ENCODE measurements at places on chromosomes 2 and 18. TPM values are rescaled to one million over a fixed set of nuclear protein-coding genes. Genes with fewer than 3 reads are reported as not detected.

GRCh38 chr2:185082749-185083148 lies 484.4 kb downstream of the ZNF804A start:
- H3K4me3 ChIP-seq: no peak overlapping the region
- no peak for DNase-seq
- H3K27me3 ChIP-seq: no peaks in the 10 kb centered on the region
- H3K36me3 ChIP-seq: no peaks in the 10 kb centered on the region
- no peak overlapping the region for H3K27ac ChIP-seq

- DNase-seq: peak; percentile 6
- no peak overlapping the region for H3K27ac ChIP-seq
- H3K27me3 ChIP-seq: no peaks in the 10 kb centered on the region
- H3K4me1 ChIP-seq: peaks cover 8% of the 10 kb centered on the region
Observed at GRCh38 chr2:145740302-145740701, 1220.4 kb upstream of the ZEB2 start.

DNA sequence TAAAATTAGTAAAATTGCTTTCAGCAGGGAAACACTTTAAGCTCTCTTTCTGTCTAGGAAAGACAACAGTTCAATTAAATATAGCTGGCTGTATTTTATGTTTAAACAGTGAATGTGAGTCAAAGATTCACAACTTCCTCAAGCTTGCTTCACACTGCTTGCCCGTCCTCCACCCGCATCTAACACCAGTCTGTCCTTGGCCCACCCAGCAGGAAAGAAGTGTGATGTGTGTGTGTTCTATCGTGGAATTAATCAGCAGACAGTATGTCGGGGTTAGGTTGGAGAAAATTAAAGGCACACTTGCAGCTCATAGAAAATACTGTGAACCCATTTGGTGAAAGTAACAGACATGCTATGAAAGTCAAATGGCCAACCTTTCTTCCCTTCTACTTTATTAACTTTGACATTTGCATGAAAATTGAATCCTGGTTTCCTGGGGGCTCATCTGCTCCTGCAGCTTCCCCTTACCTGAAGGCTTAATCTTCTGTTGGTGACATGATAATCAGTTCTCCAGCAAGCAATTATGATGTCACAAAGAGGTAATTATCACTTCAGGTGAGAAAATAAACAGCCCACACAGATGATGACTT lies 182.0 kb downstream of the UXS1 start:
- no peaks in the 10 kb centered on the region for H3K27me3 ChIP-seq
- H3K4me3 ChIP-seq: no peak overlapping the region
- H3K27ac ChIP-seq: no peak overlapping the region
- no peak for DNase-seq
- H3K4me1 ChIP-seq: peaks cover 5% of the 10 kb centered on the region
- H3K36me3 ChIP-seq: peaks cover 1% of the 10 kb centered on the region

DNA sequence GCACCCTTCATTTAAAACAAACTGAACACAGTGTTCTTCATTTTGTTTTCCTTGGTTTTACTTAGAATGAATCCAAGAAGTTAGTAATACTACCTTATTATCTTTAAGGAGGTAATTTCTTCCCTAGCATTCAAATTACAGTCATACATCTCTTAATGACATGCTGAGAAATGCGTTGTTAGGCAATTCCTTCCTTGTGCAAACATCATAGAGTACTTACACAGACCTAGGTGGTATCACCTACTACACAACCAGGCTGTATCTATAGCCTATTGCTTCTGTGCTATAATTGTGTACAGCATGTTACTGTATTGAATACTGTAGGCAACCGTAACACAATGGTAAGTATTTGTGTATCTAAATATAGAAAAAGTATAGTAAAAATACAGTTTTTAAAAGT lies 8.4 kb upstream of the CABYR start:
- H3K4me1 ChIP-seq: no peaks in the 10 kb centered on the region
- H3K4me3 ChIP-seq: no peak overlapping the region
- no peak for DNase-seq
- H3K36me3 ChIP-seq: peaks cover 9% of the 10 kb centered on the region

Gene NCOA1
- 14.0 TPM for total RNA-seq

GRCh38 chr18:36648803-36649202 lies 180.0 kb downstream of the TPGS2 start:
- no peak overlapping the region for H3K27ac ChIP-seq
- H3K27me3 ChIP-seq: peaks cover 7% of the 10 kb centered on the region
- no peak for DNase-seq

Gene GKN2
- not detected for total RNA-seq

GRCh38 chr2:149703281-149703680 lies 115.7 kb upstream of the MMADHC start:
- H3K4me1 ChIP-seq: no peaks in the 10 kb centered on the region
- no peak overlapping the region for H3K4me3 ChIP-seq
- peaks cover 2% of the 10 kb centered on the region for H3K27me3 ChIP-seq
- no peak for DNase-seq
- no peak overlapping the region for H3K27ac ChIP-seq
- no peaks in the 10 kb centered on the region for H3K36me3 ChIP-seq

Gene PFN4
- total RNA-seq: 0.32 TPM

GRCh38 chr18:45980229-45980628 lies 13.1 kb upstream of the EPG5 start:
- no peak overlapping the region for H3K27ac ChIP-seq
- H3K27me3 ChIP-seq: no peaks in the 10 kb centered on the region
- DNase-seq: no peak
- no peak overlapping the region for H3K4me3 ChIP-seq
- peaks cover 3% of the 10 kb centered on the region for H3K4me1 ChIP-seq

DNA sequence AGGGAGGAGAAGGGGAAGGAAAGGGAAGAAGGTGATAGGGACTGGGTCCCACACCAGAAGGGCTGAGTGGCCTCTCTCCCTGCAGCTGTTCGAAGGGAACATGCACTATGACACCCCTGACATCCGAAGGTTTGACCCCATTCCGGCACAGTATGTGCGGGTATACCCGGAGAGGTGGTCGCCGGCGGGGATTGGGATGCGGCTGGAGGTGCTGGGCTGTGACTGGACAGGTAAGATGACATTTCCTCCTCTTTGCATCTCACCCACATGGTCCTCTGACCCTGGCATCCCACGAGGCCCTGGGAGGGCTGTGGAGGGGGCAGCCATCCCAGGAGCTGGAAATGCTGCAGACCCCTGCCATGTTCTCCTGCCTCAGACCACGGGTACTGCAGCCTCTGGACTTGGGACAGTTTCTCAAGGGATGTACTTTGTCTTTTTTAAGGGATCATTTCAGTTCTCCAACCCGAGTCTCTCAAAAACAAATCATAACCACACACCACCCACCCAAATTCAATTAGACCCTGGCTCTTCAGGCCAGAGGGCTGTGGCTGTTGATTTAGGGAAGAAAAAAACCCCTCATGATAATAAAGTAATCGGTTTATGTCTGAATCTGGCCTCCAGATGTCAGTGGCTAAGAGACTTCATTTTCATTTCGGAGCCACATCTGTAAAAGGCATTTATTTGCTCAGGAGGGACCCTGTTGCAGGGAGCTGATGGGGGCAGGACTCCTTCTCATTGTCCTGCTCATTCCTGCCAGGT lies 63.5 kb downstream of the NRP2 start:
- H3K27me3 ChIP-seq: peaks cover 10% of the 10 kb centered on the region
- H3K4me1 ChIP-seq: no peaks in the 10 kb centered on the region
- no peaks in the 10 kb centered on the region for H3K36me3 ChIP-seq
- DNase-seq: no peak

GRCh38 chr2:240032406-240033329 lies 2.4 kb upstream of the OR6B2 start:
- no peaks in the 10 kb centered on the region for H3K4me1 ChIP-seq
- no peak overlapping the region for H3K27ac ChIP-seq
- no peak overlapping the region for H3K4me3 ChIP-seq

Measured in activated naive CD4-positive, alpha-beta T cell treated with anti-CD3 and anti-CD28 coated beads for 36 hours (primary cell).